ENCODE measurements at places on chromosomes 3 and 15.

GRCh38 chr15:60744826-60745460 lies 266.0 kb upstream of the ICE2 start:
- no peak for DNase-seq

DNA sequence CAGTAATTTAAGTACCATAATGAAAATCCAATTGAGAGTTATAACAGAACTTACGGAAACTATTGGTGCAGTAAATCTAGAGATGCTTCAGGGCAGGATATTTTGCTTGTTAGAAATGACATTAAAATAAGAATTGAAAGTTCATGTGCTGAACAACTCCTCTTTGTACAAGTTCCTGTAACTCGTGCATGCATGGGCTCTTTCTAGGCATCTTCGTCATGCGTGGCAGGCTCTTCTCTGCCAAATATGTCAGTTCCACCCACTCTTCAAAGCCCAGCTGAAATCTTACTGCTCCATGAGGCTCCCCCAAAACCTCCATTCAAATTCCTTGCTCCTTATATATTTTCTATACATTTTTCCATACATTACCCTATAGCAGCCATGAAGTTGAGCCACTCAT lies 48.7 kb downstream of the FBN1 start:
- no peak for DNase-seq

- no peak for DNase-seq
These were observed 438.9 kb upstream of the ARRDC4 start for GRCh38 chr15:97521381-97522285.

- DNase-seq: no peak
These were observed 529.6 kb downstream of the SHQ1 start for GRCh38 chr3:72318504-72319193.

DNA sequence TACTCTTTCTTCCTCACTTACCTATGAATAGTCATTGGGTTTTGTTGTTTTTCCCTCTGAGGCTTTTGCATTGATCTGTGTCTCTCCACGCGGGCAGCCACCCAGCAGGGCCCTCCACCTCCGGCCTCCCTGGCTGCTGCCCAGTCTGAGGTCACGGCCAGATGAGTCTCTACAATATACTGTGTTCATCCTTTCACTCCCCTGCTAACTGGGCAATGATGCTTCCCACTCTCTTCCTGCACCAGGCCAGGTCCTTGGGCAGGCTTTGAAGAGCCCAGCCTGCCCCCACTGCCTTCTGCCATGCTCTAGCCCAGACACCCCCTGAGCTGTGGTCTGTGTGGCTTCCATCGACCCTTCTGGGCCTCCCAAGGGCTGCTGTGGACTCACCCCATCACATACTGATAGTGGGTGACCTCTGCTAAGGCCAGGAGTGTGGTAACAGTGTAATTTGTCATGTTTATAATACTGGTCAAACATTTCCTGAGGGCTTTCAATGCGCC lies 18.0 kb downstream of the PDIA5 start:
- DNase-seq: no peak

GRCh38 chr15:91871837-91872236 lies 18.3 kb downstream of the SLCO3A1 start:
- DNase-seq: no peak

DNA sequence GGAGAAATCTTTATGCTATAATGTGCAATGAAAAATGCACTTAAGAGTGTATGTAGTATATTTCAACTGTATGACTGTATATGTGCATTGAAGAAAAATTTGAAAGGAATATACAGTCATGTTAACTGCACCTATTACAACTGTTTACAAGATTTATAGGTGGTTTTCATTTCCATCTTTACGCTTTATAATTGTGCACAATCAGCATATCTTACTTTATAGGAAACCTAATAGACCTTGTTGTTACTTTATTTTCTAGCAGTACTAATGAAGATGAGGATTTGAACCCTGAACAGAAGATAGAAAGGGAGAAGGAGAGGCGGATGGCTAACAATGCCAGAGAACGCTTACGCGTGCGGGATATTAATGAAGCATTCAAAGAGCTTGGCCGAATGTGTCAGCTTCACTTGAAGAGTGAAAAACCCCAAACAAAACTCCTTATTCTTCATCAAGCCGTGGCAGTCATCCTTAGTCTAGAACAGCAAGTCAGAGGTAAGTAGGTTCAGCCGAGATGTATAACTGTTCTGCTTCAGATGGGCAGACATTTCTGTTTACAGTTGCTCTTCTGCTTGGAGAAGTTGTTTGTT lies 103.4 kb upstream of the CGNL1 start:
- no peak for DNase-seq

- no peak for DNase-seq
These were observed 12.5 kb upstream of the MGLL start for GRCh38 chr3:127834771-127835170.

DNA sequence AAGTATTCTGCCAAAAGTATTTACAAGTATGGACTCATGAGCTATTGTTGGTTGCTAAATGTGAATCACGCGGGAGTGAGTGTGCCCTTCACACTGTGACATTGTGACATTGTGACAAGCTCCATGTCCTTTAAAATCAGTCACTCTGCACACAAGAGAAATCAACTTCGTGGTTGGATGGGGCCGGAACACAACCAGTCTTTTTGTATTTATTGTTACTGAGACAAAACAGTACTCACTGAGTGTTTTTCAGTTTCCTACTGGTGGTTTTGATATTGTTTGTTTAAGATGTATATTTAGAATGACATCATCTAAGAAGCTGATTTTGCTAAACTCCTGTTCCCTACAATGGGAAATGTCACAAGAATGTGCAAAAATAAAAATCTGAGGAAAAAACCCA lies 30.3 kb downstream of the SYNM start:
- DNase-seq: no peak

DNA sequence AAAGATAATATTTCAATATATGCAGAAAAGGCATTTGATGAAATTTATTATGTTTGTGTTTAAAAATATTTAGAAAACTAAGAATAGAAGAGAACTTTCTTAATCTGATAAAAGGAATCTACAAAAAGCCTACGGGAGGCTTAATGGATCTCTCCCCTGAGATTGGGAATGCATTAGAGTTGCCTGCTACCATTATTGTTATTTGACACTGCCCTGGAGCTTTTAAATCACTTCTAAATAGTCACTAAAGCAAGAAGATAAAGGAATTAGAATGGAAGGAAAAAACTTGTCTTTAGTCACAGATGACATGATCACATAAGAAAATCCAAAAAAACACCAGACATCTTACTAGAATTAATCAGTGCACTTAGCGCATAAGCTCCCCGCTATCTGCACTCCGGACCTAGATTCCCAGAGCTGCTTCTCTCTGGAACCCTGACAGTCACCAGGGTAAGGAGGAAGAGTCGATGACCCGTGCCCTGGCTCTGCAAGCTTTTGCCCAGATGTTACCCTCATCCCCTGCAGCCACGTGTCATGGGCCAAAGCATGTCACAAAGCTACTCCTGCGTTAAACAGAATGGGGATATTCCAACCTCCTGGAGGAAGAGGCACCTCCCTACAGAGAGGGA lies 97.1 kb downstream of the MINAR1 start:
- no peak for DNase-seq

DNA sequence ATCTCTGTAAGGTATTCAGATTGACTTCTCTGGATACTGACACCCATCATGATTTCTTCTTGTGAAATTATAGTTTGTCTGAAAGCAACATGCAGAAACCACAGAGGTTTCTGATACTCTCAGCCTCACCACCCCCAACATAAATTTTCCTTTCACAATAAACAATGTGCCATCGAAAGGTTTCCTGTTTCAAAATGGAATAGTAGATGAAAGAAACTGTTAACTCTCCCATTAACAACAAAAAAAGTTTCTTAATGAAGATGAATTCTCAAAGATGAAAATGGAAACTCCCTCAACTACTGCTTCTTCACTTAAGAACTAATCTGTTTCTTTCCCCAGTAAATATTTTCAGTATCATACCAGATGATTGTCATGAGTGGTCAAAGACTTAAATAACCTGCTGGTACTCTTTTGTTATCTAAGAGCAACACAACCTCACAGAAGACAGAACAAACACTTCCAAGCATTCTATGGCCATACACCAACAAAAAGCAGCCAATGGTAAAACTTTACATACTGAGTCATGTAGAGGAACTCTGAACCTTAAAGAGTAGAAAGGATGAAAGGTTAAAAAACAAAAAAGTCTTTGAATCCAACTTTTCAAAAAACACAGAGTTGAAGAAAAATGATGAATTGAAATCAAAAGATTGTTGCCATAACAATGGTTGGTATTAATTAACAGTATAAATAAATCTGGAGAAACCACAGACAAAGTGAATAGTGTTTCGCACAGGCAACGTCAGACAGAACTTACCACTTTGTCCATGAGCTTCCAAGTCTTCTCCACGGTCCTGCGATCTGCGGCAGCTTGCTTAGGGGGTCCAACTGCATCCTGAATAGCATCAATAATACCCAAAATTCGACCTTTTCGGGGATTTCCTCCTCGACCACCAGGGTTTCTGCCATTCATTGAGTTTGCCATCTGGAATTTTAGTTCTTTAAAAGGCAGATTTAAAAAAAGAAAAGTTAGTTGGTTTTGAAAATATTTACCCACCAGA lies 1.9 kb downstream of the CBLB start:
- DNase-seq: no peak

GRCh38 chr15:70627734-70628548 lies 135.4 kb downstream of the UACA start:
- no peak for DNase-seq

GRCh38 chr3:40901298-40901697 lies 298.0 kb upstream of the CTNNB1 start:
- no peak for DNase-seq

DNA sequence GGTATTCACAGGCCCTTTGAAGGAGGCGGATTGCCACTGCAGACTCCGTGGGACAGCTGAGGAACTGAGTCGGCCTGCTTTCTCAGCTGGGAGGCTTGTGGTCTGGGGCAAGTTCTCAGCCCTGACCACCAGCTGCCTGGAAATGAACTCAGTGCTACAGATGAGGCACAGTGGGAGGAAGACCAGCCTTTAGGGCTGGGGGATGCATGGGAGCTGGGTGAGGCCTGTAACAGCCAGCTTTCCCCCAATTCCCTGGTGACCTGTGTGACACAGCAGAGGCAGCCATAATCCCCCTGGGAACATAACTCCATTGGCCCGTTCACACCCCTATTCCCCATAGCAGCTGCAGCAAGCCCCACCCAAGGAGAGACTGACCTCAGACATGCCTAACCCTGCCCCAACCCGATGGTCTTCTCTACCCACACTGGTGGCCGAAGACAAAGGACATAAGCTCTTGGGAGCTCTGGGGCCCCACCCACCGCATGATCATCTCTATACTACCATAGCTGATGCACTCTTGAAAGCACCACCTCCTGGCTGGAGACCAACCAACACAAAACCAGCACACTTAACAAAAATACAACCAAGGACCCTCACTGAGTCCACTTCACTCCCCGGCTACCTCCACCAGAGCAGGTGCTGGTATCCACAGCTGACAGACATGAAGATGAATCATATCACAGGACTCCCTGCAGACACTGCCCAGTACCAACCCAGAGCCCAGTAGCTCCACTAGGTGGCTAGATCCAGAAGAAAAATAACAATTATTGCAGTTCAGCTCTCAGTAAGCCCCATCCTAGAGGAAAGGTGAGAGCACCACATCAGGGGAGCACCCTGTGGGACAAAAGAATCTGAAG lies 24.9 kb downstream of the ZMAT3 start:
- no peak for DNase-seq

DNA sequence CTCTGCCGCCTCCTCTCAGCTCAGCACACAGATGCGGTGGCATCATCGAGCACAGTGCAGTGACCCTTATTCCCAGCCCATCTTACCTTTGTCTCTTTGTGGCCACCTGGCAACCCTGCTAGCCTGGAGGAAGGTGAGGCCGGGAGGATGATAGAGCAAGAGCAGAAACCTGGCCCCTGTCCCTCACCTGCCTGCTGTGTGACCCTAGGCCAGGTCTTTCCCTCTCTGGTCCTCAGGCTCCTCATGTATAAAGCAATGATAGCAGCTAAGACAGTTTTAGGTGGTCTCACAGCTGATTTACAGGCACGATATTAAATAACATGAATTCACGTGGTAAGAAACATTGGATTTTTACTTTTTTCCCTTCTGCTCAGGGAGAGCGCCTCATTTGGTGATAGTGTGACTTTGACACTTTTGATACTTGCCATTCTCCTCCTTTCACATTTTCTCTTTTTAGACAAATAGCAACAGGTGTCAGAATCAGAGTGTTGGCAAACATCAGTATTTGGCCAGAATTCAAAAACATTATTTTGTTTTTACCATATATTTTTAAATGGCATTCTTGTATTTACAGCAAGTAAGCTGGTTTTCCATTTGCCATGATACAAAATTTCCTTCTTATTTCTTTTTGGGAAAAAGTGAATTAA lies 29.5 kb upstream of the CTSH start:
- DNase-seq: no peak

All from T-helper 17 cell (primary cell).